NCI-H510A (cell line): ENCODE measurements at places on chromosomes 5 and 9.

GRCh38 chr9:94086486-94087345, 2.5 kb downstream of the PTPDC1 start:
- no peak for DNase-seq

GRCh38 chr5:162288647-162289296, 221.2 kb downstream of the GABRG2 start:
- no peak for DNase-seq

DNA sequence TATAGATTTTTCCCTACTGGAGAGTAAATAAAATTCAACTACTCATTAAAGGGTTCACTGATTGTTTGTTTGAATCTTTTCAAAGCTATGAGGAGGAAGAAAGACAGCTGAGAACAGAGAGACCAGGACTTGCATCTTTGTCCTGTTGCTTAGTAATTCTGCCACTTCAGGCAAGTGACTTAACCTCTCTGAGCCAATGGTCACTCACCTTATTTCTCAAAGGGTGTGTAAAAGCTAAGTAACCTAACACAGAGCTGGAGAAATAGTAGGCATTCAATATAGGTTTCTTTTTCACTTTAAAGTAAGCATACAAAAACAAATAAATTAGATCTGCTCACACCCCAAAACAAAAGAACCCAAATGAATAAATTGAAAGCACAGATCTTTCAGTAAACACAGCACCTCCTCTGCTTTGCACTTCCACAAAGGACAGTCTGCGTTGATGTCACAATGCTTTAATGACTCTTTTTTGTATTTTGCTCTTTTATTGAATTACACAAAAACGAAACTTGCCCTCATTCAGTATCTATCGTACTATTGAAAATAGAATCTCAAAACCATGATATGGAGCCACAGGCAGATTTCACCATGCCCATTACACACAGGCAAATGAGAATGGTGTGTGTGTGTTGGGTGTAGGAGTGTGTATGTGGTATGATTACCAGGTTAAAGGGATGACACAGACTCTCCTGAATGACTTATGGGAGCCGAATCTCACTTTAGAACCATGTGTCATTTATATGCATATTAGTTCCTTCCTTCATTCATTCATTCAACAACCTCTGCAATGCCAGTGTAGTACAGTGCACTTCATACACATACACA, 166.0 kb downstream of the EBF1 start:
- no peak for DNase-seq

GRCh38 chr9:81137976-81138568, 551.3 kb downstream of the TLE1 start:
- no peak for DNase-seq

- DNase-seq, result no peak
Measured at GRCh38 chr9:11892401-11892800, 800.8 kb upstream of the TYRP1 start.

- no peak for DNase-seq
Measured at GRCh38 chr5:78215972-78216371, 78.5 kb downstream of the AP3B1 start.

- no peak for DNase-seq
Measured at GRCh38 chr5:1806974-1807373, 5.8 kb downstream of the NDUFS6 start.

DNA sequence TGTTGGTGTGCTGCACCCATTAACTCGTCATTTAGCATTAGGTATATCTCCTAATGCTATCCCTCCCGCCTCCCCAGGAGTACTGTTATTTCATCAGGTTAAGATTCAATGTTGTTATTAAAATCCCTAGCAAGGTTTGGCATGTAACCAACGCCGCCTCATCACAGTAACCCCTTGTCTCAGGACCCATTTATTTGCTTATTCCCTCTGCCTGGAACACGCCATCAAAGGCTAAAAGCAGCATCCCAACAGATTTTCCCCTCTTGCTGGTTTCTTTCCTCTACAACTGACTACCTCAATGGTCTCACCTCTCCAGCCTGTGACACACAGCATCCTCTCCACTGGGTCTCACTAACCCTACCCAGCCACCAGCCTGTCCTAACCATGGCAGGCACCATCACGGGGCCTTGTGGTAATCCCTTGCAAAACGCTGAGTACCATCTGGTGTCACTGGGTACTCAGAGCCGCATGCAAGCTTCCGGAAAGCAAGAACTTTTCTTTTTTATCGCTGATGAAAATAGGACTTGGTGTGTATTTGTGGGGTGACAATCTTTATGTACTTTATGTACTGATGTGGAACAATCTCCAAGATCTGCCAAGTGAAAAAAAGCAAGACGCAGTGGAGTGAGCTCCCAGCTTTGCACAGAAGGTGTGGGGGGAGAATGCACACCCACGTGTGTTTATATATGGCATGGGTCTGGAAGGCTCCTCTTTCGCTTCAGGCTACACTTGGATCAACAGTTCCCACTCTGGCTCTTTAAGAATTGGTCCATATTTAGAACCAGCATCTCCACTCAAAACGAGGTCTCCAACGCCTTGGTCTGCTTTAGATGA, 6.1 kb downstream of the RPS14 start:
- no peak for DNase-seq

GRCh38 chr9:128610897-128611296, 45.8 kb downstream of the DYNC2I2 start:
- DNase-seq, result no peak

- no peak for DNase-seq
Measured at GRCh38 chr5:66945389-66946349, 250.9 kb downstream of the CD180 start.
